ENCODE measurements at places on chromosomes 12 and 14.

- no peak for DNase-seq
These were observed 77.3 kb upstream of the ANO6 start for GRCh38 chr12:45138609-45139008.

- DNase-seq: no peak
These were observed 33.0 kb upstream of the ULK1 start for GRCh38 chr12:131861261-131862083.

DNA sequence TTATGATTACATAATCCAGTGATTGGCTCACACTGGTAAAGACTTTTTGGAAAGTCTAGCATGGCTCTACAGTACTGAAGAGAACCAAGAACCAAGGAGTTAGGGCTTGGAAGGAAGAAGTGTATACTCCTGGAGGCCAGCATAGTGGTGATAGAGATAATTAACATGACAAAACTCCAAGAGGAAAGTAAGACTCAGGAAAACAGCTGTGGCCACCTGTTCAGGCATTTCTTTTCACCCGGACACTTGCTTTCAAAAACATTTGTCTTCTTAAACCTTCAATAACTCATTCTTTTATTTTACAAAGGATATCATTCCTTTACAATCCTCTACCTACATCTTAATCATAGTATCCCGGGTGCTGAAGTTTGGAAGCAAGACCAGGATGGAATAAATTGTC, 50.9 kb downstream of the KLHL28 start:
- DNase-seq: no peak

DNA sequence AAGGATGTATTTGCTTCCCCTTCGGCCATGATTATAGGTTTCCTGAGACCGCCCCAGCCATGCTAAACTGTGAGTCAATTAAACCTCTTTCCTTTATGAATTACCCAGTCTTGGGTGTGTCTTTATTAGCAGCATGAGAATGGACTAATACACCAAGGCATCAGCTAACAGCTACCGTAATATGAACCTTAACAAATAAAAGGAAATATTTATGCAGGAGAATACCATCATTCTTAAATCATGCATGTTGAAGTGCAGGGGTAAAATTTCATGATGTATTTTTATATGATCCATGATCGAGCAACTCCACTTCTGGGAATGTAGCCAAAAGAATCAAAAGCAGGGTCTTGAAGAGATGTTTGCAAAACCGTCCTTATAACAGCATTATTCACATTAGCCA, 379.0 kb downstream of the NPAS3 start:
- DNase-seq: no peak

DNA sequence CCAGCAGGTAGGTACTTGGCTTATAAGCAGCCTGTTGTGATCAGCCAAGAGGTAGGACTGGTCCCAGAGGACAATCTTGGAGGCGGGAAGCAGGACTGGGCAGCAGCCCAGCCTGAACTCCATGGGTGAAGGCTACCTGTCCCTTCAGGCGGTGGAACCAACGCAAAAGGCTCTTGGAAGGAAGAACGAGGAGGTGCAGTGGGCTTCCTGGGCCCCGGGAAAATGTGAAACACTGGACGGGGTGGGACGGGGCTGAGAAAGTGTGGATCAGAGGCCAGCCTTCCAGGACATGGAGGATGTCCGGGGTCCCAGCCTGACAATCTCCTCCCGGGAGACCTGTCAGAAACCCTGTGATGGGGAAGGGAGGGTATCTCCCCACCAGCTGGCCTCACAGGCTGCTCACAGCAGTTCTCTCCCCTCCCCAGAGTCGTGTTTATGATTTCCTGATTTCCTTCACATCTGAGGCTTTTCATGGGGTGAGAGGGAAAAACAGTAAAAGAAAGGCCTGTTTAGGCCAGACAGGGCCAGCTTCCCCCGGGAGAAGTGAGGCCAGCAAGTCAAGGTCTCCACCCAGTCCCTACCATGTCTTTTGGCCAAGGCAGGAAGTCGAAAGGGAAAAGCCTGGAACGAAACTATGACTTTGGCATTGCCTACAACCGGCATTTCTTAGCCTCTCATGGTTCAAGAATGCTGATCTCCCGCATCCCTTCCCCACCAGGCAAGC, 11.3 kb downstream of the CMKLR1 start:
- DNase-seq: no peak

- no peak for DNase-seq
These were observed 20.9 kb downstream of the FRS2 start for GRCh38 chr12:69490920-69491643.

- peak; percentile 40 for DNase-seq
These were observed 37.0 kb upstream of the FBXO33 start for GRCh38 chr14:39469094-39469710.

GRCh38 chr14:73700325-73700724, 13.9 kb downstream of the PNMA1 start:
- DNase-seq: no peak

DNA sequence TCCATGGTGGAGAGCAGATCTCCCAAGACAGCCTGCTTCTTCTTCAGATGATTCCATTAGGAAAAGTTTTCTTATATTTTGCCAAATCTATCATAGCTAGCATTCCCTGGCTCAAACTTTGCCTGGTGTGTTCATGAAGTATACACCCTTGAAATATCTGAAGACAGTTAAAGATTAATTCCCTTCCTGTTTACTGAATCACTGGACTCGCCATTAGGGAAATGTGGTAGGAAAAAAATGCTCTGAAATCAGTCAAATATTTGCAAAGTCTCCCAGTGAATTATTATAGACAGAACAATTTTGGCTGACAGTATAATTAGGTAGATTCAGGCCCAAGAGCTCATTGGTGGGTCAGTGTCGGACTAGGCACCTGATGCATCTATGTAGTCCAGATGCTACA, 86.5 kb downstream of the PDZRN4 start:
- no peak for DNase-seq

GRCh38 chr12:68416826-68417225, 84.7 kb upstream of the MDM1 start:
- DNase-seq: no peak

GRCh38 chr14:94474581-94475031, 1.4 kb downstream of the SERPINA9 start:
- no peak for DNase-seq

DNA sequence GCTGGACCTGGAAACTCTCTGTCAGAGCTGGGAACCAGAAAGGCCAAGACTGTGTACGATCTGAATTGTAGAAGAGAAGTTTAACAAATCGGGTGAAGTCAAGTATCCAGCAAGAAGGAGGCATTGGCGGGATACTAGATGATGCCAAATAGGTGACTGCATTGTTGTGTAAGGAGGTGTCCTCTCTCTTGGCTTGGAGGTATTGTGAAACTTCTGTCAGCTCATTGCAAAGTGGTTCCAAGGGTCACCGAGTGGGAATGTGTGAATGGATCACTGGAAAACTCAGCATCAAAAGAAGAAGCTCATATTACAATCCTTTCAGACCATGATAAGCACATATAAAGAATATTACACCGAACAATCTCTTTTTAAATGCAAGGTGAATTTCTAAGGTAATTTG, 11.7 kb downstream of the NAV3 start:
- DNase-seq: no peak

- no peak for DNase-seq
These were observed 5.4 kb downstream of the MDM1 start for GRCh38 chr12:68326716-68327115.

Data from lung microvascular endothelial cell (primary cell).